ENCODE measurements at places on chromosomes 2 and 18.

DNA sequence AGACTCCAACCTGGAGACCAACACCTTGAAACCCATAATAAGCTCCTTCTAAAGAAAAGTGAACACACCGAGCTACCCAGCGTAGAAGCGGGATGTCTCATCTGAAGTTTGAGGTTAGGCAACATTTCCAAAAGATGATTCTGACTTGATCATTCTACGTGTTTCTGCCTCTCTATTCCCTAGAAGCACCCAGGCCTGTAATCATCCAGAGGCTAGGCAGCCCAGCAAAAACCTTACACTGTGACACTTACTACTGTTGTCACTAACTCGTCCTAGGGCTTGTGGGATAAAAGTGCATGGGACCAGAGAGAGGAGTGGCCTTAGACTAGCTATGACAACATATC, 1.4 kb downstream of the ZBTB14 start:
- DNase-seq = no peak

GRCh38 chr2:112877423-112877822, 33.5 kb upstream of the IL37 start:
- no peak for DNase-seq

- no peak for DNase-seq
These were observed 239.9 kb upstream of the FOSL2 start for GRCh38 chr2:28152585-28153280.

DNA sequence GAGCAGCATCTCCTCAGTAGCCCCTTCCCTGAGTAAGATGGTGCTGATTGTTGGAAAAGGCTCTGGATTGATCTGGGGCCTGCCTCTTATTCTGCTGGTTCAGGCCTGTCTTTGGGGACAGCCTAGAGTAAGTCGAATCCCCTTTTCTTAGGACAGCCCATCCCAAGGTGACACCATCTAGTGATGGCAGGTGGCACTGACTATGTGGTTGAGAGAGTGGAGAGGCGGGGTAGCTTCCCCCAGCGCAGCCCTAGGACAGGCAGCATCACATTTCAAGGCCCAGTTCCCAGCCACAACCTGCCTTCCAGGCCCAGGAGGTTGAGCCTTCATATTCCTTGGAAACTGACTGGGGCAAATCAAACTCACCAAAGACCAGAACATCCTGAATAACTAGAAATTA, 69.1 kb upstream of the B3GNT7 start:
- no peak for DNase-seq

DNA sequence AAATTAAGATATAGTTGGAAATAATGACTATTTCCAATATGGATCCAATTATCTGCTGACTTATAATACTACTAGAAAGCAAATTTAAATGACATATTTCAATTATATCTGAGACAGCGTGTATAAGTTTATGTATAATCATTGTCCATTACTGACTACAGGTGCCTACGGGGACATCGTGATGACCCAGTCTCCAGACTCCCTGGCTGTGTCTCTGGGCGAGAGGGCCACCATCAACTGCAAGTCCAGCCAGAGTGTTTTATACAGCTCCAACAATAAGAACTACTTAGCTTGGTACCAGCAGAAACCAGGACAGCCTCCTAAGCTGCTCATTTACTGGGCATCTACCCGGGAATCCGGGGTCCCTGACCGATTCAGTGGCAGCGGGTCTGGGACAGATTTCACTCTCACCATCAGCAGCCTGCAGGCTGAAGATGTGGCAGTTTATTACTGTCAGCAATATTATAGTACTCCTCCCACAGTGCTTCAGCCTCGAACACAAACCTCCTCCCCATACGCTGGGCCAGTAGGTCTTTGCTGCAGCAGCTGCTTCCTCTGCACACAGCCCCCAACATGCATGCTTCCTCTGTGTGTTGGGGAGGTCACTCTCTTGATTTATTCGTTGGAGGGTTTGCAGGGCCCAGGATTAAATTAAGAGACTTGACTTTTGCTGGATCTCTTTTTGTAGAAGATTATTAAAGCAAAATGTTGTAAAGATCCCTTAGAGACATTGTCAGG, 194.4 kb downstream of the RPIA start:
- DNase-seq = no peak

DNA sequence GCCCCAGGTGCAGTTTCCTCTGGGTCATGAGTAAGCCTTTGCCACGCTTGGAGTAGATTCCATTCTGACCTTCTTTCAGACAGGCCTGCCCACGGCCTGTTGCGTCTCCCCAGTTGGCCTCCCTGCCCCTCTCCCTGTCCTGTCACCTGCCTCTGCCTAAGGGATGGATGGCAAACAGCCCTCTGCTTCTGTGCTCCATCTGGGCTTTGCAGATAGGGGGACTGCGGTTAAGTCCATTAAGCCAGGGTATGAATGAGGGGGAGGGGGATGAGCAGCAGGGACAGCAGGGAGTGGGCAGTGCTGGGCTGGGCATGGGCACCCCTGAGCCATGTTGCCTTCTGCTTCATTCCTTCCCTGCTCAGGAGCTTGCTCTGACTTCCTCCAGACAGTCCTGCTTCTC, 37.6 kb upstream of the B3GNT7 start:
- no peak for DNase-seq

DNA sequence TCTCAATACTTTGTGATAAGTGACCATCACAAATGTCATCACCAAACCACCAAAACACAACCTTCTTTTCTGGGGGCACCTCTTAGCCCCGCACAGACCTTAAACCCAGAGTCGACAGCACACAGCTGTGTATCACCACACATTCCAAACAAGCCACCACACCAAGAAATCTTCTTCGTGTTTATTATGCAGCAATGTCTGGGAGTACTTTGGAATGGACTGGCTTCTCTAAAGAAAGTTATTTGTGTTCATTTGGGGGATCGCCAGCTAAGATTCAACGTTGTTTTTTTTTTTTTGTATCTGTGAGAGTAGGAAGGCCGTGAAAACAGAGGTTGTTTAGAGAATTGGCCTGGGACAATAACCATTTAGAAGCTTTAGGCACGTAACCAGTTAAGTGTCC, 1.1 kb upstream of the MTA3 start:
- DNase-seq = peak; percentile 12

GRCh38 chr18:32360682-32361345, 109.9 kb downstream of the GAREM1 start:
- DNase-seq = no peak

- DNase-seq = peak; percentile 45
These were observed 410 bp upstream of the TGIF1 start for GRCh38 chr18:3449512-3450011.

DNA sequence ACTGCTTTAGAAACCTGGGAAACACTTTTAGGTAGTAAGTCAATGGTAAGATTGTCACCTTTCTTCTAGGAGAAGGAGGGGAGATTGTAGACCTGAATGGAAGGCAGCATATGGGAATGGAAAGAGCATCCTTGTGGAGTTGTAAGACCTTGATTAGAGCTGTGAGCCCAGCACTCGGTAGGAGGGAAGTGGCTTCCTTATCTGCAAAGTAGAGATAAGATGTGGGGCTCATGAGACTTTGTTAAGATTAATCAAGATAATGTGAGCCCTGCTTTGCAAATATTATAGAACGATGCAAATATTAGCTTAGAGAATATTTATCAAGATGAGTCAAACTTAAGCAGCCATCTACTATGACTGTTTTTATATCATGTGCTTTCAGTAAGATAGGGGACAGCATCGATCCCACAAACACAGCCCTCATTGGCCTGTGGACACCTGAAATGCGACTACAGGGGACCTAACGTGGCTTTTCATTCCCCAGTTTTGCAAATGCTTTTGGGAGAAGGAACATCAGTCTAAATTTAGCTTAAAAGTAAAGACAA, 243.7 kb downstream of the LTBP1 start:
- no peak for DNase-seq

GRCh38 chr18:7369006-7369405, 138.1 kb downstream of the LRRC30 start:
- DNase-seq = no peak

DNA sequence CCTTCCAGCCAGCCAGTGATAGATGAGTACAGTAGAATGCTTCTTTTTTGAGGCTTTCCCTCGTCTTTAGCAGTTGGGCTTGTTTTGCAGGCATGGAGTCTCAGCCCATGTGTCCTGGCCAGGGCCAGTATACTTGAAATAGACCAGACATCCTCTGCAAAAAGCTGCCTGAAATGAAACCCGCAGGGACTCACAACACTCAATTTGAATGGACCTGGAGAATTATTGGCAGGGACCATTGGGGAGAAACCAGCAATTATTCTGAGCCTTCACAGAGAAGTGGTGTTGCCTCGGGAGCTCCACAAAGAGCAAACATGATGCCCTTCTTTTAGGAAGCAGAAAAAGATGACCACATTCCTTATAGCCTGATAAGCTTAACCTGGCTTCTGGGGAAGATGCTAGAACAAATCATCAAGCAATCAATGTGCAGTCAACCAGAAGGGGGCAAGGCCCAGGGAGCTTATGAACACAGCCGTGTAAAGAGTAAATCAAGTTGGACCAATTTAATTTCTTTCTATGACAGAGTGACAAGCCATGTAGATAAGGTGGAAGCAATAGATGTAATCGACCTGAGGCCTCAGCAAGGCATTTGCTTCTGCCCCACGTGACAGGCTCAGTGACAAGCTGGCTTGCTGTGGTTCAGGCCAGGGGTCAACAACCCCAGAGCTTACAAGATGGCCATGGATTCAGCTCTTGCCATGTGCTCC, 42.1 kb downstream of the BOD1L2 start:
- DNase-seq = peak; percentile 25

DNA sequence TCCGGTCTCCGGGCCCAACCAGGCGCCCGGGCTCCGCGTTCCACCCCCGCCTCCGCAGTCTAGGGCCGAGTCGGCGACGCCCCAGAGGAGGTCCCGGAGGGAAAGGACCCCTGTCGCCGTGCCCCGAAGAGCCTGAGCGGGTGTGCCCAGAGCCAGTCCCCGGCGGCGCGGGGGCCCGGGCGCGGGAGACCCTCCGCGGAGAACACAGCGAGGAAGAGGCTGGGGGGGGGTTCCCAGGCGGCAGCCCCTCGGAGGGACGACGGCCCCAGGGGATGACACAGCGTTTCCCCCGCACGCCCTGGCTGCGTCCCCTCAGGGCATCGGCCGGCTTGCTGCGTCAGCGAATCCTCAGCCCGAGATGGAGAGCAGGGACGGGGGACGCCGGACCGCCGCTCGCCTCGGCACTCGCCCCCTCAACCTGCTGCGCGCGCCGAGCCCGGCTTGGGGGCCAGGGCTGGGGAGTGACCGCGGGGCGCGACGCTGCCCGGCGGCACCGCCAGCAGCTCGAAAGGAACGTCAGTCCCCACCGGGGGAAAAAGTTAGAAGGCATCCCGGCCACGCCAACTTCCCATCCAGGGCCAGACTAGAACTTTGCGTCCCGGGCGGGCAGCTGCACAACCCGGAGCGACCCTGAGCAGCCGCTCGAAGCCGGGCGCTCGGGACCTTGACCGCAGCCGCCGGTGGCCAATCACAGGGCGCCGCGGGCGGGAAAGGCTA, 711 bp downstream of the SFXN5 start:
- no peak for DNase-seq

DNA sequence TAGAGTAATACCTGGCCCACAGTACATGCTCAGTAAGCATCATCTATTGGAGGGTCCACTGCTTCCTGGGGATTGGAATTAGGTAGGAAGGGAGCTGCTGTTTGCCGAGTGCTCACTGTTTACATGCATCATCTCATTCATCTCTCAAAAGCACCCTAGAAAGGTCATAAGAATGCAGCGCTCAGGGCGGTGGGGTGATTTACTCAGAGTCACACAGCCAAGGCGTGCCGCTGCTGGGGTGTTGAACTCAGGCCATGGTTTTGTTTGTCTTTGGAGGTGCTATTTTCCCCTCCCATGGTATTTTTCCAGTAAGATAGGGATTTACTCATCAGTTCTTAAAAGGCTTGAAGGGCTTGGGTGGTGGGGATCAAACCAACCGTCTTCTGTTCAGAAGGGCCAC, 227.5 kb downstream of the LDLRAD4 start:
- DNase-seq = no peak

- DNase-seq = no peak
These were observed 1.3 kb downstream of the NETO1 start for GRCh38 chr18:72866442-72866900.

- no peak for DNase-seq
These were observed 34.5 kb downstream of the NYAP2 start for GRCh38 chr2:225434014-225434413.

DNA sequence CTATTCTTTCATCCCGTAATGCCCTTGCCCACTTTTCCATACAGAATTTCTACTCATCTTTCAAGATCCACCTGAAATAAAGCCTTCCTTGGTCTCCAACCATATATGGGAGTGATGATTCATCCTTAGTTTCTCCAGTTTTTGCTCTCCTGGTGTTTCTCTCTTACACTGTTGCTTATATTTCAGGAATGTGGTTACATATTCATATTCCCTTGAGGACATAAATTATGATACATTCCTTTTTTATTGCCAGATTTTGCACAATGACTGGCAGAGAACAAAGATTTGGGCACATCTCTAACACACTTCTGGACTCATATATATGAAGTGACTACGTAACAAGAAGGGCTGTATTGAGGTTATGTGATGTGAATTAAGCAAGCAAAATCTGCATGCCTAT, 1573.4 kb upstream of the NXPH2 start:
- no peak for DNase-seq

- DNase-seq = no peak
These were observed 43.1 kb downstream of the CTIF start for GRCh38 chr18:48581941-48582340.

DNA sequence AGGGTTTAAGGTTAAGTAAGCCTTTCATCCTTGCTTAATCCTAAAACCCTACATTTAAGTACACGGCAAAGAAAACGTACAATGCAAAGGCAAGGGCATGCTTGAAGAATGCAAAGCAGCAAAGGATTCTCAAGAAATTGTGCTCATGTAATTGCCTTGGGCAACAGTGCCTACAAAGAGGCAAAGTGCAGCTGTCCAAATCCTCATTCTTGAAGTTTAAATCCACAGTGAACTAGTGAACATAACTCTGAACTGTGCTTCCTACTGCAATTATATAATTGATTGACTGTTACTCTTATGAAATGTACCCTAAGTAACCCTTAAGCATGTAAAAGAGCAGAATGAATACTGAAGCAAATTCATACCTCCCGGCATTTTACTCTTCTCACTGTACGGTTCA, 85.4 kb downstream of the MAP3K20 start:
- no peak for DNase-seq

GRCh38 chr18:62730941-62731340, 15.6 kb downstream of the PHLPP1 start:
- DNase-seq = no peak

- DNase-seq = no peak
These were observed 685.1 kb upstream of the SLC8A1 start for GRCh38 chr2:41137031-41137430.

GRCh38 chr2:227035711-227036367, 128.2 kb downstream of the COL4A4 start:
- DNase-seq = no peak

GRCh38 chr18:63422864-63423304, 608 bp upstream of the VPS4B start:
- no peak for DNase-seq
